Activated CD4-positive, alpha-beta T cell treated with anti-CD3 and anti-CD28 coated beads for 1 hour (primary cell): ENCODE measurements at places on chromosomes 1 and 21.
A peak's percentile ranks its signal among the peaks of the same experiment; 100 is the strongest.

- no peak for DNase-seq
Observed at GRCh38 chr1:235073331-235073967, 55.2 kb downstream of the TOMM20 start.

- DNase-seq = no peak
Observed at GRCh38 chr1:212583643-212584042, 24.9 kb upstream of the ATF3 start.

DNA sequence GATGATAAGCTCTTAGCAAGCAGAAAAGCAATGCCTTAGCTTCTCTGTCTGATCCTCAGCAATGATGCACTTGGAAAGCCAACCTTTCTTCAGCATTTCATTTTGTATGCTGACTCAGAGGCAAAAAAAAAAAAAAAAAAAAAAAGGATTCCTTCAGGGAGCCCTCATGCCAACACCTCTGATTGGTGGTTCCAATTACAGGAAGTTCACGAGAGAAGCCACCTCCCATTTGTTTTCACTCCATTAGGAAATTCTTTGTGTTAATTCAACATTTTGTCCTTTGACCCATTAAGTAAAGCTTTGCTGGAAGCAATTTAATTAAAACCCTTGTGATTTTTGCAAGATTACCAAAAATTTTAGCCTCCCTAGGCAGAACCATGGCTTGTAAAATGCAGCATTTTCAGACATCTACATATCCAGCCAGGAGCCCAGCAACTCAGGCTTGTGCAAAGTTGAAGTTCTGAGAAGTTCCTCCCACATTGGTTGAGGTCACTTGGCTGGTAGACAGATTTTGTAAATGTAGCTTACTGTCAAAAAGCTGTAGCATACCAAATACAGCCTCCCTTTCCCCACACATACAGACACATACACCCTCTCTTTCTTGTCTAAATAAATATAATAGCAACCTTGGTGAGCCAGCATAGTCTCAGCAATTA lies 27.1 kb upstream of the VTCN1 start:
- DNase-seq = no peak

GRCh38 chr1:172376431-172376830 lies 44.1 kb upstream of the C1orf105 start:
- no peak for DNase-seq

DNA sequence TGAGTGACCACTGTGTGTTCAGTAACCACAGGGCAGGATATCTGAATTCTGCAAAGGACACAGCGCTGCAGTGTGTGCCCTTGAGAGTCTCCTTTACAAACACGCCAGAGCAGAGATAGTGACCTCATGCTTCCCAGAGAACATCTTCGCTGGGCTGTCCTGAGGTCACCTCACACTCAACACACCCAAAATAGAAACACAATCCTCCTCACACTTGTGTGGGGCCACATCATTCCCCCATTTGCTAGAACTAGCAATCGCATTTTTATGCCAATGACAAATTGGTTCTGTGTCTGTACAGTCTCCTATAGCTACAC lies 140.1 kb upstream of the NRIP1 start:
- DNase-seq = no peak

DNA sequence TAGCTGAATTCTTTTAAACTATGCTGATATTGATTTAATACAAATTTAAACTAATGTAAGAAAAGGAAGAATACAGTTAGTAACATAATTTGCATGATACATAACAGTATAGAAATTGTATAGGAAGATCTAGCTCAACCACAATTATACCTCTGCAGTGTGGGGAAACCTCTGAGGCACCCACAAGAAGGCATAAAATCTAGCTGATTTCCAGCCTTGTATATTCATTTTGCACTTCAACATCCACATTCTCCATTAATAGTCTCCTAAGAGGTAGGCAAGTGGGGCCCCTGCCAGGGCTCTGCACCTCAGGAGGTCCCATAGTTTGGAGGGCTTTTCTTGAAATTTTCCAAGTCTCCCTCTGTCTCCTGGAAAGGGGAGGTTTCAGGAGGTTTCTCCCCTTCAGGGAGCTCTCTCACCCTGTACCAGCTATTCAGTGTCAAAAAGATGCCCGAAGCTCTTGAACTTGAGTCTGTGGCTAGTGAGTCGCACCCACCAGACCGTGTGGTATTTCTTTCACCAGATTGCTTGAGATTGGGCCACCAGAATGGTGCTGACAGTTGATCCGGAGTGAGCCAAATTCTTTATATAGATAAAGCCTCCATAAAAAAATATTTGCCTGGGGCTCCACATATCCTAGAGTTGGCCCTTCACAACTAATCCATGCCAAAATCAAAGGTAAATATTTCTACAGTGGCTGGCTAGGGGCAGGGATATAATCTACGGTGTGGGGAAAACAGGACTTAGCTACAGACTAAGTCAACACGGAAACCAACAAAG lies 108.2 kb downstream of the TIAM1 start:
- DNase-seq = no peak

DNA sequence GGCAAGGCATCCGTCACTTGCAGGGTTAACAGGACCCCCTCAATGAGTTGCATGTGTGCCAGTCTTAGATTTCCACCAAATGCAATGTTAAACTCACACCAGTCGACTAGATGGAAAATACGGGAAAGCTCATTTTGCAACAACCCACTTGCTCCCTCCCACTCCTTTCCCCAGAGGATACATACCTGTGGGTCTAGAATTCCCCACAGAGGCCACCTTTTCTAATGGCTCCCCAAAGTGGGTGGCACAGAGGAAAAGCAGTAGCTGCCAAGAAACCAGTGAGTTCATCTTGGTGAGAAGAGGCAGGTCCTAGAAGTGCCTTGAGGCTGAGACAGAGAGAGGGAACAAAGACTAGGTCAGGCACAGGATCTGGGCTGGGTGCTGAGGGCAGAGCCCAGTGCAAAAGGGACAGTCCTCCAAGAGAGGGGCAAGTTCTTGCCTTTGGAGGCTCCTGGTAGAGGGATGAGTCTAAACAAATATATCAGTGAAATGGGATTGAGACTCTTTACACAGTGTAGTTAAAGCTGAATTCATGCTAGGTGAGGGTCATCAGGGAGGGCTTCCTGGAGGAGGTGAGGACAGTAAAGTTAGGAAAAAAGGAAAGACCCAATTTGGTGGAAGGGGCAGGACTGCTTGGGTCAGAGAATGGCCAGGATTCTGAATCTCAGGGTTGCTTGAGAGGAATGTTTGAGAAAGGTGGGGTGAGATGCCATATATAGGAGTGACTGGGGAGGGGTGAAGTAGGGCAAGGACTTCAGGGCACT lies 3.5 kb downstream of the KISS1 start:
- DNase-seq = no peak

GRCh38 chr1:89780721-89781120 lies 40.1 kb upstream of the LRRC8D start:
- no peak for DNase-seq

GRCh38 chr1:176785791-176786190 lies 322.8 kb downstream of the PAPPA2 start:
- no peak for DNase-seq

DNA sequence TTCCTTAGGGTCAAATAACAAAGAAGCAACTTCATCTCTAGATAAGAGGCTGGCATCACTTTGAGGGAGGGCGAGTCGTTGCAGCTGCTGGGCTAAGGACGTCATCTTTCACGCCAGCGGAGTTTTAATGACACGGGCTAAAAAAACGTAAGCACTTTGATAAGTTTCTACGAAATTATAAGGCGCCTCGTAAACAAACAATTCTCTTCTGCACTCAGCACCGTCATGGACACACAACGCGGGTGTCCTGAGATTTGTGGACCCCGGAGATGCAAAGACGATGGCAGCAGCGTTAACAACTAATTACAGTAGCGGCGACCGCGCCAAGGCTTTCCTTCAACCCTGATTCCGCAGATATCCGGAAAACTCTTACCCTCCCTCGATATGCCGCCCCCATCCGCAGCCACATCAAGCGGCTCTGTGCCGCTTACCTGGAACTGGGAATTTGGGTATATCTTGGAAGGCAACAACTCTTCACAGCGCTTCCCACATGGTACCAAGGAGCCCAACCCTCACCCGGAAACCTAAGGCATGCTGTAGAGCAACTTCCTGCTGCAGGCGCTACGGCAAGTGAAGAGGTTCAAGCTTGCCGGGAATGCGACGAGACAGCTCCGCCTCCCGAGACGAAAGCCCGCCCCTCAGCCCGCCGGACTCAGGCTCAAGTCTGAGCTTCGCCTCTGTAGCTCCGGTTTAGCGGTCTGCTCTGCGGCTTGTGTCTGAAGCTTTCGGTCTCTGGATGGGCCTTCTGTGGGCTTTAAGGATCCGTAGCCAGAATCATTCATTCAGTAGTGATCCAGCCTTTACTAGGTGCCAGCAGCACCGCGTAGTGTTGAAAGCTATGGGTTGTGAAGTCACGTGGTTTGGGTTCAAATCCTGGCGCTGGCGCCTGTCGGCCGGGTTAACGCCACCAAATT lies at the start of gene HEATR1:
Gene HEATR1, minus strand, starts transcription at position 526 of the 914 bp plus-strand sequence. Its CDS starts 421 bp downstream, at position 105.
- peak; percentile 75 for DNase-seq

GRCh38 chr1:116376729-116377086 lies 3.7 kb downstream of the ATP1A1 start:
- no peak for DNase-seq

GRCh38 chr21:41877901-41878830 lies 978 bp downstream of the PRDM15 start:
- peak; percentile 14 for DNase-seq

- DNase-seq = no peak
Observed at GRCh38 chr1:12127206-12127810, 39.5 kb upstream of the TNFRSF1B start.

GRCh38 chr1:25117233-25117823 lies 115.0 kb downstream of the SYF2 start:
- no peak for DNase-seq

DNA sequence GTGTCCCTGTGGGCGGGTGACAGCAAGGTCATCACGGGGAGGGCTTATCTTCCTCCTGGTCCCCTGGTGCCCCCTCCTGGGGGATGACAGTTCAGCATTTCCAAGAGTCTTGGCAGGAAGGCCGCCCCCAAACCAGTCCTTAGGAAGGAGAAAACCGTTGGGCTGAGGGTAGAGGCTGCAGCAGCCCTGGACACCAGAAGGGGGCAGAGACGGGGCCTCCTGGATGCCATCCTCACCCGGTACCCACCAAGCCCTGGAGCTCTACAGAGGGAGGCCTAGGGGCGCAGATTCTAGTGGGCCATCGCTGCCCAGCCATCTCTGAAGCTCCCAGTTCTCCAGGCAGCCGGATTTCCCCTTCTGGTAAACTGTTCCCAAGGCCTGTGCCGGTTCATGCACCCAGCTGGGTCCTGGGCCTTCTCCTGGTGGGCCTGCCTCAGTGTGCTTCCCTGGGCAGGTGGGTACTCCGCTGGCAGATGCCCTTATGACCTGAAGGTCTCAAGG lies 14.8 kb upstream of the ZNF669 start:
- no peak for DNase-seq

DNA sequence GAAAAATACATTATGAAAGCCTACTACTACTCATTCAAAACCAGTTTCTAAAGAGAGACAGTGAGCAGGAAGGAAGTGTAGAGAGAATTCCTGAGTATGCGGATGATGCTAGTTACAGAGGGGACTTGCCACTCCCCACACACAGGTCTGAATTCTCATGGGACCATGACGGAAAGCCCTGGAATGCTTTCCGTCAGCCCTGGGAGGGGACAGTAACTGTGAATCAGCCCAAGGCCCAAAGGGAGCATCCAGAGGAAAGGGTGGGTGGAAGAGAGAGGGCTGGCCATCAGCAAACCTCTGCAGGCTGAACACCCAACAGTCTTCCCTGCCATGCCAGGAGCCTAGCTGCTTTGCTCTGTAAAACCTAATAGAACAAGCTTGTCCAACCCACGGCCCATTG lies 36.4 kb downstream of the RCSD1 start:
- DNase-seq = no peak

- DNase-seq = no peak
Observed at GRCh38 chr1:150008699-150009098, 1.8 kb downstream of the OTUD7B start.

- DNase-seq = no peak
Observed at GRCh38 chr21:44082648-44083440, 24.4 kb upstream of the PWP2 start.

- no peak for DNase-seq
Observed at GRCh38 chr1:67094191-67094590, 40.2 kb upstream of the SLC35D1 start.

GRCh38 chr1:152227310-152227928 lies 3.4 kb upstream of the HRNR start:
- DNase-seq = no peak

- DNase-seq = no peak
Observed at GRCh38 chr1:223010582-223011504, 132.2 kb downstream of the TLR5 start.

- DNase-seq = no peak
Observed at GRCh38 chr1:153610334-153610733, 2.6 kb downstream of the S100A16 start.

- no peak for DNase-seq
Observed at GRCh38 chr1:114641377-114641776, 28.5 kb downstream of the DENND2C start.

GRCh38 chr21:34938089-34938764 lies 110.9 kb downstream of the RUNX1 start:
- DNase-seq = no peak

DNA sequence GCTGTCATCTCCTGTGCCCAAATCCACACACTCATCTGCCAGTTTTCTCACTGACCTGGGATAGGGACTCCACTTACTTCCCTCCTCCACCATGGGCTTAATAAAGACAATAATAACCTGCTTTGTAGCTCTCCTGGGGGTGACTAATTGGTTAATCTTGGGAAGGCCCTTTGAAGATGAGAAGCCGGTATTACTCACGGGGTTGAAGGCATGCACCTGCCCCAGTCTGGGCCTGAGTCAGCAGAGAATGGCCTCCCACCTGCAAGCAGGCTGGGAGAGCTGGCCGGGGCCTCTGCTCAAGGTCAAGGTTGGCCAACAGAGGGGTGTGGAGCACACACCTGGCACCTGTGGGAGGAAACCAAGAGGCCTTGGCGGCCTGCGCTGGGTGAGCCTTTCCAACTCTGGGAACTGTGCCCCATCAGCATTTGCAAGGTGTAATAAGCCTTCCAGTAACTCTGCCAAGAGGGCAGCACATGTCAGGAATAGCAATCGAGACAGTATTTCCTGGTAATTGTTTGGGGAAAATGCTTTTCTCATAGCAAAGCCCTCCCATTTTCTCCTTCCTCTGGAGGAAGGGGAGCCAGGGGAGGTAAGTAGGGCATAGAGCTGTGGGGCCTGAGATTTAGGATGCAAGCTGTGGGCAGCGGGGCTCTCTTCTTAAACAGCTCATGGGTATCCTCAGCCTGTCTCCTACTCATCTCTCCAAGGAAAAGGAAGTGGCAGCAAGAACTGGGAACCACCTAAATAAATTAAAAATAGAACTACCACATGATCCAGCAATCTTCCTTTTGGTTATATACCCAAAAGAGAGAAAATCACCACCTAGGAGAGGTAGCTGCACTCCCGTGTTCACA lies 49.0 kb downstream of the TOMM20 start:
- no peak for DNase-seq

GRCh38 chr1:87644033-87644578 lies 315.4 kb downstream of the LMO4 start:
- no peak for DNase-seq

GRCh38 chr1:162147760-162148159 lies 78.3 kb downstream of the NOS1AP start:
- no peak for DNase-seq
